HAP-1 (cell line): ENCODE measurements at places on chromosomes 12 and 14.

- DNase-seq, result no peak
These were observed 5.6 kb downstream of the DDX47 start for GRCh38 chr12:12818701-12819100.

DNA sequence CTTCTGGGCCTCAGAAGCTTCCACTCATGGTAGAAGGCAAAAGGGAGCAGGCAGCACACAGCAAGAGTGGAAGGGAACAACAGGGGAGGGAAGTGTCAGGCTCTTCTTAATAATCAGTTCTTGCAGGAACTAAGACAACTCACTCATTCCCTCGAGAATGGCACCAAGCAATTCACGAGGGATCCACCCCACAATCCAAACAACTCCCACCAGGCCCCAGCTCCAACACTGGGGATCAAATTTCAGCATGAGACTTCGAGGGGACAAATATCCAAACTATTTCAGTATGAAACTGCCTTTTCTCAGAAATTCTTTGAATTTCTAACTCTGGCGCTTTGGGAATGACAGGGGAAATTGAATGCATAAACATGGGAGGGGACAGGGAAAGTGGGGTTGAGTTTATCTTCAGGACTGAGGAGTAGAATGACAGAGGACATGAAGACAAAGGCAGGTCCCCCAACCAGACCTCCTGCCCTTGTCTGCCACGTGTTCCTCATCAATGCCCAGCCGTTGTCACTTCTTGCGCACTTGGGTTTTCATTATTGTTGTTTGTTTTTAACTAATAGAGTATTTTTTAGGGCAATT is 24.6 kb upstream of the APOF start:
- DNase-seq, result no peak

- DNase-seq, result no peak
These were observed 51.8 kb downstream of the SMUG1 start for GRCh38 chr12:54136844-54137580.

GRCh38 chr12:20339060-20339459 is 29.3 kb upstream of the PDE3A start:
- no peak for DNase-seq

DNA sequence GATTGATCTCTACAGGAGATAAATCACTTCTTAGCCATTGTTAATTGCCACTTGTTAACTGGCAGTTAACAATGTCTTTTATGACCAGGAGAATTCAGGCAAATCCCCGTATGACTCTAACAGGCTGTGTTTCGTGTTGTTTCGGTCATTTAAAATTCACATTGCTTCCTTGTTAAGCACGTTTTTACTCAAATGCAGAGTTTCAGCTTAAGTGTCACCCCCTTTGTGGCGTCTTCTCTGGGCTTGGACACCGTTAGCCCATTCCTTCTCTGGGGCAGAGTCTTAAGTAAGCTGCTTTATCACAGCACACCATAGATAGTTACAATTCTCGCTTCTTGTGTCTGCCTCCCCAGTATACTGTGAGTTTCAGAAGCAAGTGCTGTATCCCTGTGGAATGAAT is 205.4 kb downstream of the EPS8 start:
- DNase-seq, result no peak

DNA sequence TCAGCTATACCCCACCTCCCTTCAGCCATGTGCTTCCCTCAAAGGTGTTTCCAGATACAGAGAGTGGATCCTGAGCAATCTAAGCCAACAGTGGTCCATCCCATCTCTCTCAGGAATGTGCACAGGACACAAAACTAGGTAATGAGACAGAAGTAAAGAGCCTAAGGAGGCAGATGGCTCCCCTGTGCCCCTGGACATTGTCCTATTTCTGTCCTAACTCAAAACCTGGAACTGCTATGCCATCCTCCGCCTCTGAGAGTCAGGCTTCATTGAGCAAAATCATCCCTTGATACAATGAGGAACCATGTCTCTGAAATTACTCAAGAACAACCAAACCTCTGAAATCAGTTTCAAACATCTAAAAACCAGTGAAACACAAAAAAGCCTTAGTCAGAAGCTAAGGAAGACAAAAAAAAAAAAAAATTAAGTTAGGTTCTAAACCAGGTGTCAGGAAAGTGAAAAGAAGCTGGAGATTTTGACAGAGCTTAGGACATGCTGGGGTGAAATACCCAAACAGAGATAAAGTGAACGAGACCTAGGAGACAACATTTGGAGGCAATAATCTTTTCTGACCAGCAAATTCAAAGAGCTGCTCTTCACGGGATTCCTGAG is 200.3 kb upstream of the PLEKHG7 start:
- DNase-seq, result no peak

- no peak for DNase-seq
These were observed 153.7 kb downstream of the TSPAN9 start for GRCh38 chr12:3230758-3231375.

GRCh38 chr12:88579601-88580050 is 645 bp downstream of the KITLG start:
- peak; percentile 68 for DNase-seq

DNA sequence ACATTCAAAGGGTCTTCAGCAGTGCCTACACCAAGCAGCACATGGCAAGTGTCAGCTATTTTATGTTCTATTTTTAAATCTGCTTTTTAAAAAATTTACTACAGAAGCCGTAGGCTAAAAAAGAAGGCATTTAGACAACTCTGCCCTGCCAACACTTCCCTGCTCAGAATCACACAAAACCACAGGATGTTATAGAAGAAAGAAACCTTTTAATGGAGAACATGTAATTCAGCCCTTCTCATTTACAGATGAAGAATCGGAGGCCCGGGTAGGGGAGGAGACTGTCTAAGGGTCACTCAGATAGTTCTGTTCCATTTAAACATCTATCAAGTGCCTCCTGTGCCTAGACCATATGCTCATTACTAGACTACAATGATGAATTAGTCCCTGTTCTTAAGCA is 171.8 kb upstream of the NTF3 start:
- no peak for DNase-seq

DNA sequence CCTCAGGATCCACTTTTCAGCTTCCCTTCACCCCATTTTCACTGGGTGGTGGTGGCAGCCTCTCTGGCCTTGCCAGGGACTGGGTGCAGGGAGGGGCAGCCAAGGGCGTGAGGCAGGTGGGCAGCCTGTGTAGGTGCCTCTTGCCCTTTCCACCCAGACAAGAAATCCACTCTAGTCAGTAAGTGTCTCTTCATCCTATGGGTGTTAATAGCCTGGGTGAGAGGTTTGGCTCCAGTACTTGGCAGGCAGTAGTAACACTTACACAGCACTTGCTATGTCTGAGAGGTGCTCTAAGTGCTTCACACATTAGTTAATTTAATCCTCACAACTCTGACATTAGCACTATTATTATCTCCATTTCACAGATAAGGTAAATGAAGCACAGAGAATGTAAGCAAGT is 171.9 kb downstream of the EMP1 start:
- DNase-seq, result no peak

DNA sequence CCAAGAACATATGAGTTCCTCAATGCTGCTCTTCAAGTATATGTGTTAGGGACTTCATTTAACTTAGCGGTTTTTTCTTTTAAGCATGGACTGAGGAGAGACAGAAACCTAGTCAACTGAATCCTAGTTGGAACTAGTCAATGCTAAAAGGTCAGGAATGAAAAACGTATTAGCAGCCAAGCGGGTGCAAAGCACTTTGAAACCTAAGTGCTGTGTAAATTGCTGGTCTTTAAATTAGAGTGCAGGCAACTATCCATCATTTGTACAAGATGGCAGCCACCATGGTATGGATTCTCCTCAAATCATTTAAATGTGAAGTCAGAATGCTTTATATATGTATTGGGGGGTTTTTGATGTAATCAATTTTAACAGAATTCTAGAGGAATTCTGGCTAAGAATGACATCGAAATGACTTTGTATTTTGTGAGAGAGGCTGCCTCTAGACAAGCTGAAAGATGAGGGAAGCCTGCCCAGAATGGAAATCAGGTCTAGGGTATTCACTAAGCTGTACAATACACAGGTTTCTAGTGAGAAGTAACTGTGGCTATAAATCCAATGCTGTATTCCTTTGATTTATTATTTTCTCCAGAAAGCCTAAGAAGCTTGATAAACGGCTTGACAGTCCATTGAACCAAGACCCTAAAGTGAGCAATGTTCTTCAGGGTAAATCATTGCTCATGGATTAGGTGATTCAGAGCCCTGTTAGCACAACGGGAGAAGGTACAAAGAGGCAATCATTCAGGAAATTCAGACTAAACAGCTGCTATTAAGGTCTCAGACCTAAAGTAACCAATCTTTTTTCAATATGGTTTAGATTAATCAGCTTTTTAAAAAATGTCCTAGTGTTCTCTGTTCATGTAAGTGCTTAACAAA is 198.8 kb downstream of the ANO2 start:
- no peak for DNase-seq

GRCh38 chr12:80937391-80938238 is at the start of gene LIN7A:
LIN7A (minus strand) TSS chr12:80937934; CDS start chr12:80937722, 212 bp downstream.
- peak; percentile 80 for DNase-seq

GRCh38 chr14:78154827-78155226 is 15.3 kb upstream of the NRXN3 start:
- DNase-seq, result no peak

GRCh38 chr12:96371138-96371789 is 29.0 kb downstream of the CDK17 start:
- DNase-seq, result peak; percentile 65

DNA sequence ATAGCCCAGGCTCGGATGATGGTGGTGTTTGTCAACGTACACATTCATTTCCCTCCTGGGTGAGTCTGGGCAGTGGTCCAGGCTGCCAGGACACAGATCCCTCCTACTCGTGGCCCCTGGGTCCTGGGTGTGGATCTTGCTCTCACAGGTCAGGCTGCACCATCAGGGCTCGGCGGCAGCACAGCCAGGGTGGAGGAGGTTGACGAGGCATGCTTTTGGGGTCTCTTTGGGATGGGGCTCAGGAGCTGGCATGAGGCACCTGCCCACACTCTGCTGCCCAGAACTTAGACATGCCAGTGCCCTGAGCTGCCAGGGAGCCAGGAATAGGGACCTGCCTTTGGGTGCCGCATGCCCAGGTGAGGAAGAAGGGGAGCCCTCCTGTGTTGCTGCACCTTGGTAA is 9.7 kb downstream of the TMEM121 start:
- no peak for DNase-seq

GRCh38 chr12:53952871-53953734 is 1.6 kb upstream of the HOXC12 start:
- DNase-seq, result peak; percentile 21

DNA sequence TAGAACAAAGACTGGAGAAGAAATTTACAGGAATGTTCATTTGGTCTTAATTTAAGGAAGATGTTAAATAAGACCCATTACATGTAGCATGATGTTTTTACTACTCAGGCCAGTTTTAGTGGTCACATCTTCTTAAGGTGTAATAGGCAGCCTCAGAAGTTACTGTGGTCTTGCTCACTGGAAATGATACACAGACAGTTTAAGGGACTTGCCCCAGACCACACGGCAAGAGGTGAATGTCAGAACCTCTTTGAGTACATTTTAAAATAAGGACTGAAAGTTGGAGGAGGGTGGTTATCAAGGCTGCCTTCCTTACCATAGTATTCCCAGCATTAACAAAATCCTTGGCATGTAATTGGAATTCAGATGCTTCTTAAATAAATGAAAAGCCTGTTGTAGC is 37.9 kb downstream of the LRRK2 start:
- DNase-seq, result no peak

GRCh38 chr14:104715416-104715815 is 8.6 kb upstream of the ADSS1 start:
- DNase-seq, result no peak

- no peak for DNase-seq
These were observed 45.4 kb upstream of the FGF6 start for GRCh38 chr12:4490973-4491372.

DNA sequence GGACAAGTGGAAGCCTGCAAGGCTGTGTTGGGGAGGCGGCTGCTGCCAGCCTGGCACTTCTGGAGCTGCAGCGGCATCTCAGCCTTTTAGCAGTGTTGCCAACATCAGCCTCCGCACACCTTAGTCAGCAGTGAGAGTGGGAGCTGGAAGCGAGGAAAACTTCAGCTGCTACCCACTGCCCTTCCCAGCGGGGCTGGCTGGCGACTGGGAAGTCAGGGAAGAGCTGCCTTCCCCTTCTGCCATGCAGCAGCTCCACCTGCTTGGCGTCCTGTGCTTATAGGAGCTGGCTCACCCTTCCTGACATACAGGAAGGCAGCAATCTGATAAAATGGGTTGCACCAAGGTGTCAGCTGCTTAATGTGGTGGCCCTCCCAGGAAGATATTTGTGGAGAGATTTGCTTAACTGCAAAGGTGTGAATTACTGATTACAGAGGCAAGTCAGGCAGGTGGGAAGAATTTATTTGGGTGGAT is 15.4 kb upstream of the PLEKHG3 start:
- DNase-seq, result no peak

- DNase-seq, result no peak
These were observed 23.6 kb upstream of the AMN1 start for GRCh38 chr12:31752450-31752849.

DNA sequence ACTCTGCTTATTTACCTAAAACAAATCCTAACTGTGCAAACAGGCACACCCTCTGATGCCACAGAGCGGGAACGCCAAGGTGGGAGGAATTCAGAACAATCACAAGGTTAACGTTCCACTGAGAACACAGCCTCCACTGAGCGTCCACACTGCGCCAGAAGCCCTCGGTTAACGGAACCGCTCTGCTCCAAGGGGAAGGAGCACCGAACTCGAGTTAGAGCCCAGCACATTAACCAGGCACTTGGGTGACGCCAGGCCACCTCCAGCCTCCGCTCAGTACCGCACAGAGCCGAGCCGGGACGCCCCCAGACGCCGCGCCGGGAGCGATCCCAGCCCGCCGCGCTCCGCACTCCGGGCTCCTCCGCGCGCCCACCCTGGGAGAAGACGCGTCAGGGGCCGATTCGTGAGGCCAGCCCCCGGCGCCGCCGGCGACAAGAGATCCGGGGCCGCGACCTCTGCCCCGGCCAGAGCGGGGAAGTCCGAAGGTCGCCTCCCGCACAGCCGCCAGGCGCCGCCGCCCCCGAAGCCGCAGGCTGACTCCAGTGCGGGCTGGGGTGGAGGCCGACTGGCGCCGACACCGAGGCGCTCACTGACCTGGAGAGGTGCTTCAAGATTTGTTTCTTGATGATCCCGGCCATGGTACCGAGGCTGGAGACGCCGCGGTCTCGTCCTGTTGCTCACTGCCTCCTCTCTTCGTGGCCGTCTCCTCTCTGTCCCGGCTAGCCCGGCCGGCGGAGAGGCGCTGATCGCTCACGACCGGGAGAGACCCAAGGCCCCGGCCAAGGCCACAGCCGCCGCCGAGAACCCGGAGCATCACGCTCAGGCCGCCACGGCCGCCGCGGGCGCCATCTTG is 450 bp downstream of the BLTP3B start:
- peak; percentile 48 for DNase-seq
